Activated CD4-positive, alpha-beta memory T cell treated with anti-CD3 and anti-CD28 coated beads, Interleukin-2, amount 10 ng/mL, durations not matched to agents 7 days and 5 days (primary cell): ENCODE measurements at places on chromosomes 13 and 19. TPM values are rescaled to one million over a fixed set of nuclear protein-coding genes. Genes with fewer than 3 reads are reported as not detected.
A peak's percentile ranks its signal among the peaks of the same experiment; 100 is the strongest.

- H3K36me3 ChIP-seq = no peaks in the 10 kb centered on the region
- H3K4me1 ChIP-seq = no peaks in the 10 kb centered on the region
- H3K27ac ChIP-seq = no peak overlapping the region
- H3K4me3 ChIP-seq = no peak overlapping the region
- H3K27me3 ChIP-seq = no peaks in the 10 kb centered on the region
- no peak for DNase-seq
Measured at GRCh38 chr13:93462151-93462550, 235.5 kb downstream of the GPC6 start.

GRCh38 chr13:80945328-80945727, 604.4 kb upstream of the SPRY2 start:
- H3K27ac ChIP-seq = no peak overlapping the region
- no peak for DNase-seq
- no peaks in the 10 kb centered on the region for H3K36me3 ChIP-seq
- no peaks in the 10 kb centered on the region for H3K27me3 ChIP-seq
- no peak overlapping the region for H3K4me3 ChIP-seq

DNA sequence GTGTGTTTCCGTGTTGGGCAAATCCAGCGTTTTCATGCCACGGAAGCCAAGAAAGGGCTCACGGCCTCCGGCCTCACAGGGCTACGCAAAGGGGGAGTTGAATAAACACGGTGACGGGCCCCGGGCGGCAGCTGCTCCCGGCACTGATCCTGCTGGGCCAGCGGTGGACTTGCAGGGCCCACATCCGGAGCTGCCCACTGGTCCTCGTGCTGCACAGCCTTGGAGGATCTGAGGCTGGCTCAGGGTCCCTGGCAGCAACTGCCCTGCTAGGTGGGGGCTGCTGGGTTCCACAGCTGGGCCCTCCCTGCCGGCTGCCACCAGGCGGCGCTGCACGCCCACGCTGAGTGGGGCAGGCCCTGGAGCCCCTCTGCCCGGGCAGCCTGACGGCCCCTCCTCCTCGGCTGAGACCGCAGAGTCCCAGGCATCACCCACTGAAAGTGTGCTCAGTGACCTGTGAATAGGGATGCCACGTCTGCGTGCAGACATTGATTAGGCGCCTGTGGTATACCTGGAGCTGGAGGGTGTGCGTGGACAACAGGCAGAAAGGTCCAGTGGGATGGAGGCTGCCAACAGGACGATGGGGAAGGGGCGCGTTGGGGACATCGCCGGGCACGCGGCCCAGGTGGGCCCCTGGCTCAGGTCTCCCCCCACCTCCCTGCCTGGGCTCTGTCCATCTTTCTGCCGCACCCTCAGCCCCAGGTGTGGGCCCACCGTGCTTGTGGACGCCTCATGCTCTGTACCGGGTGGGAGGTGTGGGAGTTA, 5.3 kb upstream of the HCN2 start:
- H3K4me1 ChIP-seq = peaks cover 3% of the 10 kb centered on the region
- H3K27me3 ChIP-seq = peaks cover 11% of the 10 kb centered on the region
- peak; percentile 68 for DNase-seq
- peaks cover 6% of the 10 kb centered on the region for H3K36me3 ChIP-seq

DNA sequence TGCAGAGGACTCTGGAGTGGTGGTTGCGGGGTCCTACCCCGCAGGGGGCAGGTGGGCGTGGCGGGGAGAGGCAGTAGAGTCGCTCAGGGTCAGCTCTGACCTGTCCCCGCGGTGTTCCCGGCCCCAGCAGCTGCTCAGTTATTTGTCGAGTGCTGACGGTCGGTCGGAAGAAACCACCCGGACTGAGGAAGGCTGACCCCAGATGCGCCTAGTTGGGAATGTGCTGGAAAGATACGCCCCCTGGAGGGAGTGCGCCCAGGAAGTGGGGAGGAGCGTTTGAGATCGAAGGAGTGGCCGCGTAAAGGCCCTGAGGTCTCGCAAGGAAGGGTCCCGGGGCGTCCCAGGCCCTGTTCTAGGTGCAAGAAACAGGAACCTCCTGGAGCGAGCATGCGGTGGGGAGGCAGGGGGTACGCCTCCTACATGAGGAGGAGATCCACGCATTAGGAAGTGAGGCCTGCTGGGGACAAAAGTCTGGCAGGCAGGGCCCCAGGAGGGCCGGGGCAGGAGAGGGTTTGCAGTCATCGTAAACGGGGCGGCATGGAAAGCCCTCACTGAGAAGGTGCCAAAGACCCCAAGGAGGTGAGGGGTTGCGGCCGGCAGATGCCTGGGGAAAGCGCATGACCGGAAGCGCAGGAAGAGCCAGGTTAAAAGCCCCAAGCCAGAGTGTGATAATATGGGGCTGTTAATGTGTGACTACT, 9.2 kb downstream of the CCDC8 start:
- H3K27ac ChIP-seq = no peak overlapping the region
- no peaks in the 10 kb centered on the region for H3K36me3 ChIP-seq
- H3K27me3 ChIP-seq = peaks cover 61% of the 10 kb centered on the region
- DNase-seq = no peak

- H3K36me3 ChIP-seq = no peaks in the 10 kb centered on the region
- H3K4me1 ChIP-seq = peaks cover 45% of the 10 kb centered on the region
- H3K27ac ChIP-seq = peak overlapping the region; percentile 22
- DNase-seq = no peak
- H3K4me3 ChIP-seq = peak overlapping the region; percentile 46
Measured at GRCh38 chr19:14361824-14362223, 19.4 kb upstream of the ADGRE5 start.

- H3K36me3 ChIP-seq = peaks cover 12% of the 10 kb centered on the region
- H3K4me1 ChIP-seq = no peaks in the 10 kb centered on the region
- peak; percentile 49 for DNase-seq
- no peak overlapping the region for H3K4me3 ChIP-seq
Measured at GRCh38 chr19:52343548-52343947, 7.5 kb downstream of the ZNF610 start.

Gene SIGLEC11
- not detected for total RNA-seq

Gene B3GNT8
- 4.3 TPM for total RNA-seq

DNA sequence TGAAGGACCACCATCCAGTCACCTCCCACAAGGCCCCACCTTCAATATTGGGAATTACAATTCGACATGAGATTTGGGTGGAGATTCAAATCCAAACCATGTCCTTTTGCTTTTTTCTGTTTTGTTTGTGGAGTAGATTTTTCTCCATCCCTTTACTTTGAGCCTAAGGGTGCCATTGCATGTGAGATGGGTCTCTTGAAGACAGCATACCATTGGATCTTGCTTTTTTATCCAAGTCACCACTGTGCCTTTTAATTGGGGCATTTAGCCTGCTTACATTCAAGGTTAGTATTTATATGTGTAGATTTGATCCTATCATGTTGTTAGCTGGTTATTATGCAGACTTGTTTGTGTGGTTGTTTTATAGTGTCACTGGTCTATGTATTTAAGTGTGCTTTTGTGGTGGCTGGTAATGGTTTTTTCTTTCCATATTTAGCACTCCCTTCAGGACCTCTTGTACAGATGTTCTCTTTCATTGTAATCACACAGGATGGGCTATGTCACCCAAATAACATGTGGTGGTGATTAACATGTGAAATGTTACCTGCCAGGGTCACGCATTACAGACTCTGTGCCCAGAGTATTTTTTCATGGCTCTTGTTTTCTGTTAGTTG, 58.0 kb downstream of the ZNF823 start:
- H3K4me3 ChIP-seq = no peak overlapping the region
- no peaks in the 10 kb centered on the region for H3K27me3 ChIP-seq
- H3K36me3 ChIP-seq = peaks cover 7% of the 10 kb centered on the region
- H3K4me1 ChIP-seq = peaks cover 2% of the 10 kb centered on the region

Gene MBD3L2
- total RNA-seq = not detected

Gene OSCAR
- 0.40 TPM for total RNA-seq

DNA sequence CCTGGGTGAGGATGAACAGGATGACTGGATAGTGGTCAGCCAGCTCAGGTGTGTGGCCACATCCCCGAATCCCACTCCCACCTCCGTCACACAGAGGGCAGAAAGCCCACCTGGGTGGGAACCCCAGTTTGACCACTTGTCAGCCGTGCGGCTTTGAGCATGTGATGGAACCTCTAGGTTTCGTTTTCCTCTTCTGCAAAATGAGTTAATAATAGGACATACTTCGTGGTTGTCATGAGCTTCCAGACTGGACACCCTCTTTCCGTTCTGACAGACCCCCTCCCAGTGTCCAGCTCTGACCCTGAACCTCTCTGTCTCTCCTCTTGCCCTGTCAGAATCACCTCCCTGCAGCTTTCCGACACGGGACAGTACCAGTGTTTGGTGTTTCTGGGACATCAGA, 1.8 kb downstream of the AXL start:
- H3K4me3 ChIP-seq = no peak overlapping the region
- DNase-seq = no peak
- H3K4me1 ChIP-seq = peaks cover 9% of the 10 kb centered on the region
- H3K36me3 ChIP-seq = no peaks in the 10 kb centered on the region

DNA sequence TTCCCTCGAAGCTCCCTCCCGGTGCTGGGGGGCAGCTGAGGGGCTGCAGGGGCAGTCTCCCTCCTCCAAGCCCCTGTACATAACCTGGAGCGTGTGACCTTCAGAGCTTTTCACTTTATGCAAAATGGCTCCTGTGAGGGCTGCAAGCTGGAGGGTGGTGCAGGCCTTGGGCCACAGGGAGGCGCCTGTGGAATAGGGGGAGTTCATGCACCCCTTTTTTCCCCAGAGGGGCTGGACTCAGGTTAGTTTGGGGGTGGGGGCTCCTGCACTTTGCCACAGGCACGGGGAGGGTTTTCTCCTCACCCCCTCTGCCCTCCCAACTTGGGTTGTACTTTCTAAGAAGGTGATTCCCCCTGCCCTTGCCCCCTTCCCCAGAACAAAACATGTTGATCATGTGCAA, 6.6 kb upstream of the PRR19 start:
- no peak for DNase-seq
- H3K4me3 ChIP-seq = no peak overlapping the region
- no peaks in the 10 kb centered on the region for H3K27me3 ChIP-seq
- peaks cover 14% of the 10 kb centered on the region for H3K4me1 ChIP-seq
- H3K36me3 ChIP-seq = peaks cover 40% of the 10 kb centered on the region

Gene FFAR1
- not detected for total RNA-seq

DNA sequence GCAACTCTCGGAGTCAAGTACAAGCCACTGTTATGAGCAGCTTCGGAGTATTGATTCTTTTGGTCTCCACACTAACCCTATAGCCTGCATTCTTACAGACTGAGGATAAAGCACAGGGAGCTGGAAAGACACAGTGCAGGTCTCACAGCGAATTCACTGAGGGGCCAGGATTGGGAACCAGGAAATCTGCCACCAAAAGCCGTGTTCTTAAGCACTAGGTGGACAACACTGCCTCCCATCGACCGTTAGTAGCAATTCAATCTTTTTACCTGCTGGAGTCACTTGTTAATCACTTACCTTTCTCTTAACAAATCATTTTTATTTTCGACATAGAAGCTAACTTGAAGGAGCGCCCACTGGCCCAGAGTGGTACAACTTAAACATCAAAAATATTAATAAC, 6.3 kb downstream of the PMIS2 start:
- DNase-seq = no peak
- no peaks in the 10 kb centered on the region for H3K36me3 ChIP-seq
- H3K4me3 ChIP-seq = no peak overlapping the region
- H3K4me1 ChIP-seq = peaks cover 8% of the 10 kb centered on the region
- no peak overlapping the region for H3K27ac ChIP-seq
- H3K27me3 ChIP-seq = no peaks in the 10 kb centered on the region

Gene ZIC2
- 0.50 TPM for total RNA-seq

Gene DNAAF3
- not detected for total RNA-seq

Gene KLK1
- 2.6 TPM for total RNA-seq

- no peak overlapping the region for H3K27ac ChIP-seq
- no peaks in the 10 kb centered on the region for H3K4me1 ChIP-seq
- no peaks in the 10 kb centered on the region for H3K27me3 ChIP-seq
- H3K36me3 ChIP-seq = peaks cover 62% of the 10 kb centered on the region
Measured at GRCh38 chr19:4939466-4939865, 29.4 kb upstream of the KDM4B start.

DNA sequence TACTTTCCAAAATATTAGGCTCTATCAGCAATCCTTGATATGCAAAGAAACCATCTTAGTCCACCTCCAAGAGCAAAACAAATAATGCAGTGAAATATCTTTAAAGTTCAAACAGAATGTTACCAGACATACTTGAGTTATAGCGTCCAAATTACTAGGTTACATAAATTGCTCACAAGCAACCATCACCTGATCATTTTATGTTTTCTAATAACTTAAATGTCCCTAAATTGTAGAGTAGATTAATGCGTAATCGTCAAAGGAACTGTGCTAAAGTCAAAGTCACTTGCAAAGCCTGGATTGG, 350.6 kb upstream of the ARGLU1 start:
- no peaks in the 10 kb centered on the region for H3K36me3 ChIP-seq
- peaks cover 12% of the 10 kb centered on the region for H3K27me3 ChIP-seq
- no peak overlapping the region for H3K27ac ChIP-seq

Gene NANOS3
- total RNA-seq = 0.95 TPM

Gene VWA8
- 13.5 TPM for total RNA-seq

DNA sequence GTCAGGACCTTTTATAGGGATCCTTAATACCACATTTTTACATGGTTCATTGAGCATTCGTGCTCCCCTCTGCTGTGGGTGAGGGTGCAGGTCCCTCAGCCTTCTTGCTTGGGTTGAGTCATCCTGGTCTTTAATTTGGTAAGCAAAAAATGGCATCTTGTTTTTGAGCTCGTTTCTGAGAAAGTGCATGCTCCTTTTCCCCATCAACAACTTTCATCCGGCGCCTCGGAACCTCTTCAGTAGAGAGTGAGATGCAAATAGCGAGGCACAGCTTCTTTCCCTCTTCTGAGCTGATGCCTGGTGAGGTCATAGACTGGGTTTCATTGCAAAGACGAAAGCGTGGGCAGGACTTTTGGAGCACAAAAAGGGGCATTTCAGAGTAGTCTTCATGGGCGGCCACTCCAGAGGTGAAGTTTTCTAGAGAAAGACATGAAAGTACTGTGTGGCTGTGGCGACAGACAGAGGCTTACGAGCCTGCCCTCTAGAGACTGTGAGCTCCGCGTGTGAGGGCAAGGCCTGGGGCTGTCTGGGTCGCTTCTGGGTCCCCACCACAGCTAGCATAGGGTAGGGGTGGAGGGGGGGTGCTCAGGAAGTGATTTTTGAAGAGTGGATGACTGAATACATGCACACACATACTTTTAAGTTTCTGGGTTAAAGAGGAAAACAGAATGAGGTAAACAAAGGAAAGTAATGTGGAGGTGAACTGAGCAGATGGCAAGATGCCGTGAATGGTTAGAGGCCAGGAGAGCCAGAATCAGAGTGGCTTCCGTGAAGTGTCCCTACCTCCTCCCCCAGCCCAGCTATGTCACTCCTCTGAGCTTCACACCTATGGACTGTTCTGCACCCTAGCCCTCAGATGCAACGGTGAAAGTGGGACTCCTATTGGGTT, 44.3 kb downstream of the BBC3 start:
- peak overlapping the region; percentile 28 for H3K4me3 ChIP-seq
- peaks cover 67% of the 10 kb centered on the region for H3K36me3 ChIP-seq
- H3K4me1 ChIP-seq = peaks cover 79% of the 10 kb centered on the region
- peak; percentile 77 for DNase-seq
- H3K27ac ChIP-seq = peak overlapping the region; percentile 90

DNA sequence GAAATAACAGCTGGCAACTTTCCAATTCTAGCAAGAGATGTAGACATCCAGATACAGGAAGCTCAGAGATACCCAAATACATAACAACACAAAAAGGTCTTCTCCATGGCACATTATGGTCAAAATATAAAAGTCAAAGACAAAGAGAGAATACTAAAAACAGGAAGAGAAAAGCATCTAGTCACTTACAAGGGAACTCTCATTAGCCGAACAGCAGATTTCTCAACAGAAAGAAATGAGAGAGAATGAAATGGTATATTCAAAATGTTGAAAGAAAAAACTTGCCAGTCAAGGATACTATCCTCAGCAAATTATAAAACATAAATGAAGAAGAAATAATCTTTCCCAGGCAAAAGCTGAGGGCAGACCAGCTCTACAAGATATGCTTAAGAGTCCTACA, 12.4 kb downstream of the ZNF780A start:
- DNase-seq = no peak
- peaks cover 97% of the 10 kb centered on the region for H3K36me3 ChIP-seq
- no peaks in the 10 kb centered on the region for H3K27me3 ChIP-seq
